ENCODE measurements at places on chromosomes 1 and 21.

DNA sequence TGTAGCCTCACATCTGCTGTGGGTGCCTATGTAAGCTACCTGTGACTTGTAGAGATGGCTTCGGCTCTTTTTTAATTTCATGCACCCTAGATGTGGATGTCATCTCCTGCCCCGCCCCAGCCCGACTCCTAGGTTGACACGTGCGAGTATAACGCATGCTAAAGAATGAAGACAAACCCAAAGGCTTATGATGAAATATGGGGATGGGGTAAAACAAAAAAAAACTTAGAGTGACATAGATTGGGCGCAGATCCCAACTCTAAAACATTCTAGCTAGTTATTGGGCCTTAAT is 613 bp upstream of the ERO1B start:
- no peak for DNase-seq

- DNase-seq: no peak
These were observed 9.9 kb downstream of the GPR3 start for GRCh38 chr1:27402349-27402754.

GRCh38 chr1:234997201-234997895 is 131.3 kb downstream of the TOMM20 start:
- no peak for DNase-seq

DNA sequence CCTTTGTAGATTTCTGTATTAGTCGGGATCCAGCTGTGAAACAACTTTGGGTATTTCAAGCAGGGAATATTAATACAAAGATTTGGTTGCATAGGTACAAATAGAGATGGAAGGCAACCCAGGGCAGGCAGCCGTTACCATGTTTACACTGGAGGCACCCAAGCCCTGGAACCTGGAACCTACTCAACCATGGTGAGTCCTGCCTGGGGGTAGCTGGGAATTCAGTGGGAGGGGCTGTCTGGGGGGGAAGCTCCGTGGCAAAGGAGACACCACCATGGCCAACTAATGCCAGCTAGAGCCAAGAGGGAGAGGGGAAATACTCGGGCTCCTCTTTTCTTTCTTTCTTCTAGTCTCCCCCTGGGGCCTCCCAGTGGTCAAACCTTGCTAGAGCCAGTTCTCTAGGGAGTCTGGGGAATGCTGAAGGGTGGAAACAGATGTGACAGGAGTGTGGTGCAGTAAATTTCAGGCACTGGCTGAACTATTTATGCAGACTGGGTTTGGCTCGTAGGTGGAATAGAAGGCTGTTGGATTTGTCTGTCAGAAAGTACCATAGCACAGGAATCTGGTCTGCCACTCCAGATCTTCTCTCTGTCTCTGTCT is 91.9 kb upstream of the CACNA1E start:
- no peak for DNase-seq

- DNase-seq: no peak
These were observed 325.7 kb downstream of the HHAT start for GRCh38 chr1:210654176-210654981.

DNA sequence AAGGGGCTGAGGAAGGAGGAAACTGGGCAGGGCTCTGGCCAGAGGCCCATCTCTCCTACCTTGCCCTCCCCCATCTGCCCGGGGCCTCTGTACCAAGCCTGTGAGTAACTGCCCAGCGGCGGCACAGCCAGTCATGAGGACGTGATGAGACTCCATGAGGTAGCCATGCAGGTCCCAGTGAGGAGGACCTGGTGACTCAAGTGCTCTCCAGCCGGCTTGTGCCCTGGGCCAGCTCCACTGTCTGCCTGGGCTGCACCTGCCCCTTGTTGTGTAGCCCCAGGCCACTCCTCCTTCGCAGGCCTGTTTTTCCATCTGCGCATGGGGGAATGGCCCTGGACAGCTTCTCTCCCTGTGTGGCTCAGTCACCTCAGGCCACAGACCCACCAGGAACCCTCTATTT is 42.0 kb upstream of the PADI1 start:
- DNase-seq: no peak

DNA sequence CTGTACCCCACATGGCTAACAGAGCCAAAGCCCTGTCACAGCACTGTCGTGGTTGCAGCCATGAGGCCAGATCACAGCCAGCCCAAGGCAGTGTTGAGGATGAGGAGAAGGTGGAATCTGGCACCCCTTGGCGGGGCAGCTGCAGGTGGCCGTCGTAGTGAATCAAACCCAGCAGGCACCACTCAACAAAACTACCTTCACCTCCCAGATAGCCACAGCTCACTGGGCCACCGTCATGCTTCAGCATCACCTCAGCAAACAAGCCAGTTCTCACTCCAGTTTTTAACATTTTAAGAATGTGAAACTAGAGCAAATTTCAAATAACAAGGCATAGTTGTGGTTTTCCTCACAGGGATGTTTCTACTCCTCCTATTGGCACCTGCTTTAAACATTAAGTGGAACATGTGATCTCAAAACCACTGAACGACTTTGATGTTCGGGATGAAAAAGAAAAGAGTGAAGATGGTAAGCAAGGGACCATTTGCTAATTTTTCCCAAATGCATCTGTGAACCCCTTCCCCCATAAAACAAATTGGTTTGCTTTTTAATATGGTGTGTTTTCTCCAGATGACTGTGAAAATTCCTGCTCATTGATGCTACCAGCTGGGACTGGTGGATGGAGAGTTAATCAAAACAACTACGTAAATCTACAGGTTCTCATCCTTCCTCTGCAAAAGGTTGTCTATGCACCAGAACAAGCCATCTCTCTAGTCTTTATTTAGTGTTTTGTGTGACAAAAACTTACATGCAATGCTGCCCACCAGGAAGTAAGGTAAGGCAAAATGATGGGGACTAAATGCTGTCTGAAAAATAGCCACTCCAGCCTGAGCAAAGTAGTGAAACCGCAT is 45.5 kb downstream of the TOR1AIP2 start:
- DNase-seq: no peak

DNA sequence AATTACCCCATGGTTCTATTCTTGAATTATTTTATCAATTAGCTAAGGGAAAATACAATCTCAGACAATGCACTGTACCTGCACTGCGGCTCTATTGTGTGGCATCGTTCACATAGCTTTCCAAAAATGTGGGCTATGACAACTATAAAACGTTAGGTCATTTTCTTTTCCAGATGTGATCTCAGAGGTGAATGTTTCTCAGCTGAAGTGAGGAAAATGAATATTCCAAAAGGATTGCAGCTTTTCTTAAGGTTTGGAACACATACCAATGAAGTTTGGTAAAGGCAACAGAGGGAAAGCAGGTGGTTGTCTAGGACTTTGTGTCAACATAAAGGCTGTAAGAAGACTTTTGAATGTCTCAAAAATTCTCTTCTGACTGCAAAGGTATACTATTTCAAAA is 105.5 kb downstream of the NRIP1 start:
- no peak for DNase-seq

DNA sequence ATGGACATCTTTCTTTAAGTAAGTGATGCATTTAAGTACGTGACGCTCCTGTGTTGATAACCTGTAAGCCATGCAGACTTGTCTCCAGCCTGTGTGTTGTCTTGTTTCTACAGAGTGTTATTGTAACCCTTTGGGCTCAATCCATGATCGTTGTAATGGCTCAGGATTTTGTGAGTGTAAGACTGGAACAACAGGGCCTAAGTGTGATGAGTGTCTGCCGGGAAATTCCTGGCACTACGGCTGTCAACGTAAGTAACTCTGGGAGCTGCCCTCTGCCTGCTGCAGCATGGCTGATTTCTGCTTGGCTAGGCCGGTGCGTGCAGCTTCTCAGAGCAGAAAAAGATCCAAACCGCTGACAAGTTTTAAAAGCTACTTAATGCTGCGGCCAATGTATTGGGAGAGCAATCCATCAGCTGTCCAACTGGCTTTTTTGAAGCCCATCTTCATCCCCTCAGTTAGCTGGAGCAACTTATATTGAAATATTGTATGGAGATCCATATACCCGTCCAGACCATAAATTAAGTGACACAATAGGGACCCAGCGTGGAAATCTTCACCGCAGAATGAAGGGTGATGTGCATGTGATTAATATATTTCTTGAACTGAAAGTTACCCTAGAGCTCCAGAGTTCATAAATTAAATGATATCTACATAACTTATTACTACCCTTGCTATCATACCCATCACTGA is 295.9 kb downstream of the NTNG1 start:
- no peak for DNase-seq

GRCh38 chr1:32549616-32550015 is 10.4 kb downstream of the ZBTB8A start:
- DNase-seq: no peak

DNA sequence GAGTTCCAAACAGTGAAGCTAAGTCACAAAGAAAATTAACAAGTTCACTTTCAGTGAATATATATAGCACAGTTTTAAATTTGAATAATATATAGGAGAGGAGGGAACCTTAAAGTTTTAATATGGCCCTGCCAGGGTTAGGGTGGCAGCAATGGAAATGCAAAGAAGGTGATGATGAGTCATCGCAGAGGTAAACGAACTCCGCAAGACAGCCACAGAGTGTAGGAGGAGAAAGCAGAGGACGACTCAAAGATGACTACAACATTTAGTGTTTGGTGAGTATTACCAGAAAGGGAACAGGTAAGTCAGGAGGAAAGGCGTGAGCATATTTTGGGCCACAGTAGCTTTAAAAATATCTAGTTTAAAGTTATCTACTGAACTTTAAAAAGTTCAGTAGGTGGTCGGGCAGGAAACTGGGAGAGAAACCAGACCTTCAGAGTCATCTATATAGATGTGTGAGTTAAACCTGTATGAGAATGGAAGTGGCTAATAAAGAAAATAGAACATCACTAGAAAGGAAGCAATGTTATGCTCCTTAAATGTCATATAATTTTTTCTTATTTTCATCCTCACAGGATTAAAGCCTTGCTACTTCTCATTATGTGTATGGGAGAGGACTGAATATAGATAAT is 75.7 kb downstream of the UCHL5 start:
- DNase-seq: peak; percentile 50

DNA sequence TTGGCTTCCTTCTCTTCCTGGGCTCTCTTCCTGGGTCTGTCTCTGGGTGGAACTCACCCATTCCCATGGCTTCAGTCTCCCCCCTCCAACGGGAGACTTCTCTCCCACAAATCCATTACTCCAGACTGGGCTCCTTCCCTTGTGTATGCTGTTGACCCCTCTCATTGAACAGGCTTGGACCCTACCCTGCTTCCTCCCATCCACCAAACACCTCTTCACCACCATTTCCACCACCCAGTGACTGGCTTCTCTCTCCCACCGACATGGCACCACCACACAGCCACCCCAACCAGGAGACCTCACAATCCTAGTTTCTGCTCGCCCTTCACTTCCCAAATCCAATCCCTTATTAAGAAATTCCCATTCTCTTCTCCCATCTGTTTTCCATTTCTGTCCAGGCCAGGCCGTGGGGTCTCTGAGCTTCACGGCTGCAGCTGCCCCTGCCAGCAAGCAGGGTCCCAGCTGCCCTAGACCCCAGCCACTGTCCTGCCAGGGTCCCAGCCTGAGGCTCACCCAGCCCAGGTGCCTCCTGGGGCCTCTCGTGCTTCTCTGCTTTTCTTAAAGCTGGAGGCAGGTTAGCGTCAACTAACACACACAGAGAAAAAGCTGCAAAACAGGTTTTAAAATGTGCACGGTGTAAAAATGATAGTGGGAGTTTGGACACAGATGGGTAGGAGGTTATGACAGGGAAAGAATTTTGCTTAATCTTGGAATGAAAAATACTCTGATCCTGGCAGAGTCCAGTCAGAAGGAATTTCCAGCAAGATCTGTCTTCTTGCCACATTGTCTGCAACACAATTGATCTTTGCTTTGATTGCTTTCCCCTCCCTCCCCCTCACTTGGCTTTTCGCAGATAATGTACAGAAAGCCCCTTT is 383.8 kb upstream of the VAMP3 start:
- DNase-seq: no peak

DNA sequence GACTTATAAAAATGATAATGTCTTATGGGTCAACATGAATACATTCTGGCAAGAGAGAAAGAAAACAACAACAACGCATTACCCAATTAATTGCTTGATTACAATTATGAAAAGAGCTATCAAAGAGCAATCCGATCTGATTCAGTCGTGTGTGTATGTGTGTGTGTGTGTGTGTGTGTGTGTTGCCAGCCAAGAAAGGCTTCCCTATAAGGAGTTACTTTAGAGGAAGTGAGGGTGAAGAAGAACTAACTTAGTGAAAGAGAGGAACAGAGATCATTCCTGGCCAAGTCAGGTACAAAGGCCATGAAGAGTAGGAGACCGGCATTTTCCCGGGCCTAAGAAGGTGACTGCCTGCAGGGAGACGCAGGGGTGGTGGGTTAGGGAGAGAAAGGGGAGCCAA is 9.4 kb downstream of the TMEM35B start:
- no peak for DNase-seq

- no peak for DNase-seq
These were observed 250.4 kb upstream of the HOOK1 start for GRCh38 chr1:59564192-59564891.

DNA sequence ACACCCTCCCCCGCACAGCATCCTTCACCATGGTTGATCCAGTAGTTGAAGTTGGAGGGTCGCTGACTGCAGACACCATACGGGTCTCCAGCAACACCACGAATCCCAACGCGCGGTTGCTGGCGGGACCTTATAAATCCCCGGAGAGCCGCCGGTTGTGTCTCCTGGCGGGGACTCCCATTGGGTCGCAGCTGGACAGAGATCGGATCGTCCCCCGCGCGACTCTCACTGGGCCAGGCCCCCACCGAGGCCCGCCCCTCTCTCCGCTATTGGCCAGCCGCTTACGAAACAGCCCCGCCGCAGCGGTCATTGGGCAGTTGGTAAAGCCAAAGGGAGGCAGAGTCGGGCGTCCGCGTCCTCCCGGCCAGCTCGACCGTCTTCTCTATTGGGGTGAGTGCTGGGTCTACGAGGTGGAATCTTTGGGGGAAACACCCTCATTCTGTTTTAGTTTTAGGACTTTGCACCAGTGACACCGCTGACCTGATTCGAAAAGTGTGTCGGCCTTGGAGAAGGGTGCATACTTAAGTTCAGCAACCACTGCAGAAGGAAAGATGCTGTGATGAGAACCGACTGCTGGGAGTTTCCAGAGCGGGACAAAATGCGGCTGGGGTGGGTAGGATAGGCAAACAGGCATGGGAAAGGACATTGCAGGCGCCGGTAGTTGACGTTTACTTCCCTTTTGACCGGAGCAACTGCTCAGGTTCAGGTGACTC is 27.4 kb downstream of the RABIF start:
- peak; percentile 66 for DNase-seq

GRCh38 chr21:45019076-45019886 is 55.1 kb upstream of the ADARB1 start:
- DNase-seq: no peak

GRCh38 chr1:89836252-89837035 is 15.6 kb downstream of the LRRC8D start:
- DNase-seq: no peak

- DNase-seq: no peak
These were observed 191.9 kb downstream of the RRAGC start for GRCh38 chr1:38667626-38668025.

- no peak for DNase-seq
These were observed 547.4 kb downstream of the PTPRU start for GRCh38 chr1:29783508-29784275.

- DNase-seq: no peak
These were observed 175.6 kb upstream of the DAB1 start for GRCh38 chr1:57599236-57599994.

- DNase-seq: peak; percentile 14
These were observed at the start of gene PLEKHA6 for GRCh38 chr1:204359474-204360255. TSS of gene PLEKHA6 (minus strand) at chr1:204359929. CDS start at chr1:204273727, 86,202 bp downstream.

- no peak for DNase-seq
These were observed 38.2 kb downstream of the SLC19A1 start for GRCh38 chr21:45504021-45504515.

Measured in T-helper 2 cell treated with Interferon-gamma antibody and Interleukin-4, amounts not matched to agents 5 μg/mL and 100 μg/mL, for 36 hours (primary cell).